ENCODE measurements at places on chromosomes 7 and 10. TPM values are rescaled to one million over a fixed set of nuclear protein-coding genes. Genes with fewer than 3 reads are reported as not detected.

GRCh38 chr7:12540850-12541249, 29.7 kb upstream of the SCIN start:
- no peak for DNase-seq

Gene BMPER
- polyA plus RNA-seq: 0.34 TPM

- DNase-seq: no peak
Measured at GRCh38 chr7:148615085-148615730, 24.6 kb downstream of the C7orf33 start.

DNA sequence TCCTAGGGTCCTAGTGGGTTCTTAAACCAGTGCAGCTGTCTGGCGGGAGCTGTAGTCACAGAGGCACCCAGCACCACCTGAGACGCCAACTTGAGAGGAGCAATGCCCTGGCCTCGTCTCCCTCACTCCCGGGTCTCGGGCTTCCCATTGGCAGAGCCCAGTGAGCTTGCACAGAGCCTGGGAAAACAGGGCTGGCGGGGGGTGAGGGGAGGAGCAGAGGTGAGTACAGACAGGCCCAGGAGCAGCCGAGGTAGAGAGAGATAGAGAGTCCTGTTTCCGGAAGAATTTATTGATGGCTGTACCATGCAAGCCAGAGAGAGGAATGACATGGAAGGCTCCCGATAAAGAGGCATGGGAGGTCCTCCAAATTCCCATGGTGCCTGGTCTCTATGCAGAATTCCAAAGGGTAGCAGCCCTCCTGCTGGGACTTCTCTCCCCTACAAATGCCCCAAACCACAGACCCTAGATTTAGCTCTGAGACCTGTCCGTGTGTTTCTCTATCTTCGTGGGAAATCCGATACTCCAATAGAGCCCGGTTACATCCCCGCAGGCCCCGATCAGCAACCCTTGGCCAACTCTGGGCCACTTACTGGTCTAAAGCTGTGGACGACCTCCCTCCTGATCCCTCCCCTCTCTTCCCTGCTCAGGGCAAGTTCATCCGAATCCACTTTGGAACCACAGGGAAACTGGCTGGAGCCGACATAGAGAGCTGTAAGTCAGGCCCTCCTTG, 20.3 kb upstream of the MYH16 start:
- DNase-seq: no peak

DNA sequence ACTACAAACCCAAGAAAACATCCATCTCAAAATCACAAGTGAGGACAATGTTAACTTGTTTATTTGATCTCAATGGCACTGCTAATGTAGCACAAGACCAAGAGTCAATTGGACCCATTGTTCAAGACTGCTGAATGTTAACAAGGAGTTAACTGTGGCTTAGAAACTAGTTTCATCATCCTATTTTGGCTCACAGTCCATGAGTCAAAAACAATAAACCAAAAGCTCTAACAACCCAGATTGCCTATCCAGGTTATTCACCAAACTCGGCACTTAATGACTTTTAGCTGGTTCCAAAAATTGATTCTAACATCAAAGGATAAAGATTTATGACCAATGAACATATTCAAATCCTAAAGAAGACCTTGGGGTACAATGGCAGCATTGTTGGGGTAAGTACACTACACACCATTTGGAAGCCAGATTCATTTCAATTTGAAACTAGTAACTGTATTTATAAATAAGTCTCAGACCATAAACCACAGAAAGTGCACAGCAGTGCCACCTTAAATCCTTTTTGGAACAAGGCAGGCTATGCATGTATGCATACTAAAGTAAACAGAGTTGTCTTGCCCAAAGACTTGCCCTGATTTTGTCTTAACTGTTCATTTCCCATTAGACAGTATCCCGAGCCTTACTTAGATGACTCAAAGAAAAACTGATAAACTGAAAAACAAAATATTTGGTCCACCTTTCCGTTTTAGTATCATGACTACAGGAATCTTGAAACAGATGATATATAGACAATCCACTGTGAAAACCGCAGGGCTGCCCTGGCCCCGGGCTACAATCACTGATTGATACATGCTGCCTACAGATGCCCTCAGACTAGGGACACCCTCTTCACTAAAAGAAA, 84.5 kb downstream of the SRPK2 start:
- DNase-seq: no peak

DNA sequence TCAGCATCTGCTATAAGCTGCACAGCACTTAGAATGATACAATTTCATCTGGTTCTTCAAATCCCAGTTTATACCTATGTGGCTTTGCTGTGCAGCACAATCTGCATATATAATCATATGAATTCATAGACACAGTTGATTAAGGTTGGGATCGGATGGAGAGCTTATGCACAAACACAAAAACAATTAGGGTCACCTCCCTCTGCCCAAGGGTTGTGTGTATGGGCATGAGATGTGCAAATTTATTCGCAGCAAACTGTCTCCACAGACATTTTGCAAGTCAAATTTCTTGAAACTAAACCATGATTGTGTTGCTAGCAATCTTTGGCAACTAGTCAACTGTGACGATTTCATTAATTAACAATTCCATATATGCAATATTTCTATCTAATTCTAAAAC, 955.7 kb downstream of the SORCS3 start:
- DNase-seq: no peak

GRCh38 chr7:104936546-104936945, 77.5 kb upstream of the KMT2E start:
- DNase-seq: no peak

GRCh38 chr7:30080818-30081217, 52.6 kb downstream of the PLEKHA8 start:
- no peak for DNase-seq

GRCh38 chr10:103666087-103666761, 172.7 kb downstream of the NEURL1 start:
- no peak for DNase-seq

Gene SH3PXD2A
- 16.6 TPM for polyA plus RNA-seq

Gene ACHE
- 0.69 TPM for polyA plus RNA-seq

GRCh38 chr10:421170-421569, 268.3 kb downstream of the DIP2C start:
- no peak for DNase-seq

Gene CPVL
- 118 TPM for polyA plus RNA-seq

- no peak for DNase-seq
Measured at GRCh38 chr7:137018468-137018867, 150.0 kb downstream of the CHRM2 start.

GRCh38 chr10:341081-341740, 206.0 kb downstream of the ZMYND11 start:
- no peak for DNase-seq

GRCh38 chr7:22629056-22629455, 97.9 kb upstream of the IL6 start:
- no peak for DNase-seq

DNA sequence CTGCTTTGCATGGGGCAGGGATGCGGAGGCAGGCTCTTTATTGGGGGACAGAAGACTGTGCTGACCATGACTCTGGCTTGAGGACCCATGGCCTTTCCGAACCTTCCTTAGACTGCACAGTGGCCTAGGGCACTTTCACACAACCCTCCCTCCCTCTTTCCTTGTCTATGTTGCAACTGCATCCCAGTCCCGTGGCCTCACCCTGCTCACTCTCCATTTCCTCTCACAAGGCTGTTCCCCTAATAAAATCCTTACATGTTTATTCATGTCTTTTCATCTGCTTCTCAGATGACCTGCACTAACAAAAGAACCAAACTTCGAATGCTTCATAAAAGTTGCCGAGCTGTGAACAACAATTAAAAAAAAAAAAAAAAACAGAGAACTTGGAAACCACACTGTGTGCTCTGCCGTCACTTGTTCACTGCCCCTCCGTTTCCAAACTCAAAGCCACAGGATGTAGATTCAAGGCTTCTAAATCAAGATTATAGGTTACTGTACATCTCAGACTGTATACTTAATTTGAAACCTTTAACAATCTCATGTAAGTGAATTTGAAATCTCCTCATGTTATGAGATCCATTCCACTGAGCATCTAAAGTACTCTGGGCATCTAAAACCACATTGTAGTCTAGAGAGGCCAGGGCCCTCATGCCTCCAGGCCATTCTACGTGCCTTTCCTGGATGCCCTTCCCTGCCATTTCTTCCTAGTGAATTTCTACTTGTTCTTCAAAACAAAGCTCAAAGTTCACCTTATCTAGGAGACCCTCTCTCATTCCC, 265.9 kb downstream of the SNX13 start:
- no peak for DNase-seq

DNA sequence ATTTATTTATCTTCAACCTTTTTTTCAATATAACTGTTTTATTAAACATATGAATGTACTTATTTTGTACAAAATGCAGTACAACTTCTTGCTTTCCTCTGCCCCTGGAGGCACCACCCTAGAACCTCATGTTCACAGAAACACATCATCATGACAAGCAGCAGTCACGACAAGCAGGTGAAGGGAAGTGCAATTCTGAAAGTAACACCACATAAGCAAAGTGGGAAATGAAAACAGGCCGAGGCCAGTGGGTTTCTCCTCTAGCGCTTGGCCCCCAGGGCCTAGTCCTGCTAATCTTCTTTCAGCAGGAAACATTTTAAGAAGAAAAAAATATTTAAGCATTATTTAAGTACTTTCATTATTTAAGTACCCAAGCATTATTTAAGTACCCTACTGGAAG, 598.1 kb downstream of the SH2D4B start:
- no peak for DNase-seq

DNA sequence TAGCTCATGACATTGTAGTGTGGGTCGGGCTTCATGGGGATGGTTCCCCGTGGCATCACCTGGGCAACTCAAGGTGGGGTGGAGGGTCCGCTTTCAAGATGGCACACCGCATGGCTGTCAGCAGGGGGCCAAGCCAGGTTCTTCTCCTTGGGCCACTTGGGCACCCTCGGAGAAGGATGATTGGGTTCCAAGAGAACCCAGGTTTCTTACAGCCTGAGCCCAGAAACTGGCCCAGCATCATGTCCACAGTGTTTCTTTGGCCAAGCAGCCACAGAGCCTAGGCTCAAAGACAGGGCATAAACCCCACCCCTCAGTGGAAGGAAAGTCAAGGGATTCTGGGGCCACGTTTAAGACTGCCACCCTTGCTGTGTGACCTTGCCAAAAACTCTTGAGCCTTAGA, 110.6 kb downstream of the PTPN20 start:
- no peak for DNase-seq

- DNase-seq: peak; percentile 54
Measured at GRCh38 chr10:93115661-93116383, 42.1 kb downstream of the CYP26A1 start.

DNA sequence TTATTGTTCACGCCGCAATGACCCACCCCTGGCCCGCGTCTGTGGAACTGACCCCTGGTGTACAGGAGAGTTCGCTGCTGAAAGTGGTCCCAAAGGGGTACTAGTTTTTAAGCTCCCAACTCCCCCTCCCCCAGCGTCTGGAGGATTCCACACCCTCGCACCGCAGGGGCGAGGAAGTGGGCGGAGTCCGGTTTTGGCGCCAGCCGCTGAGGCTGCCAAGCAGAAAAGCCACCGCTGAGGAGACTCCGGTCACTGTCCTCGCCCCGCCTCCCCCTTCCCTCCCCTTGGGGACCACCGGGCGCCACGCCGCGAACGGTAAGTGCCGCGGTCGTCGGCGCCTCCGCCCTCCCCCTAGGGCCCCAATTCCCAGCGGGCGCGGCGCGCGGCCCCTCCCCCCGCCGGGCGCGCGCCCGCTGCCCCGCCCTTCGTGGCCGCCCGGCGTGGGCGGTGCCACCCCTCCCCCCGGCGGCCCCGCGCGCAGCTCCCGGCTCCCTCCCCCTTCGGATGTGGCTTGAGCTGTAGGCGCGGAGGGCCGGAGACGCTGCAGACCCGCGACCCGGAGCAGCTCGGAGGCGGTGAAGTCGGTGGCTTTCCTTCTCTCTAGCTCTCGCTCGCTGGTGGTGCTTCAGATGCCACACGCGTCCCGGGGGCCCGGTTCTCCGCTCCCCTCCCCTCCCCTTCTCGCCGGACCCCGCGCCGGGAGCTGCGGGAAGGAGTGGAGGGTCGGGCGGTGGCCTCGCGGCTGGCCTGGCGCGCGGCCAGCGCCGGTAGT, at the start of gene CBX3:
Gene CBX3 (plus strand): TSS at position 499 of the 772 bp plus-strand sequence. CDS start 1,254 bp downstream, outside the sequence.
- DNase-seq: peak; percentile 92

DNA sequence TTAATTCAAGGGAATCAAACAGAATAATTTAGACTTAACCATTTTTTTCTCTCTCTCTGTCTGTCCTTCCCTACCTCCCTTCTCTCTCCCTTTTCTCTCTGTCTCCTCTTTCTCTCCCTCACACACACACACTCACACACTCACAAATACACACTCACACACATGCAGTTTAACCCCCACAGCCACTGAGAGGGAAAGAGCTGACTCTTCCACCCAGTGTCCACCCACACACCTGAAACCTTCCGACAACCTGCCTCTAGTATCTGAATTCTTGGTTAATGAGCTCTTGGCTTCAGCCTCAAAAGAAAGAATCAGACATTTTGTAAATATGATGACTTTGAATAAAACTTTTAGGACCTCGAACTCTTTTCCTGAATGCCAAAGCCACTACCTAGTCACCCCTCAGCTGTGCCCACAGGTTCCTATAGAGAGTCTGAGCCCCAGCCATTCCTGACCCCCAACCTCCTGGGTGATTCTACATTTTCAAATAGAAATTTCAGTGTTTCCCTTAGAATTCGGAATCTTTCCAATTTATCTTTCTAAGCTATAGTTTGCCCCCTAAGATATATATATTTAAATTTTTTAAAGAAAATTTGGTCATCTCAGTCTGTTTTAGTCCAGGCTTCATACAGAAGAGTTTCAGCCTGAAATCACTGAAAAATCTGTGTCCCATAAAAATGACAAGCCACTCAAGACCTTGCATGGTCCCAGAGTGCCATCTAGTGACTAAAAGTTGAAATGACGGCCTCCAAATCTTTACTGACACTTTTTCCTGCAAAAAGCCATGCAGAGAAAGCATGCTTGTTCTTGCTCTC, 202.8 kb downstream of the IPMK start:
- no peak for DNase-seq

GRCh38 chr10:100154666-100155065, 31.2 kb downstream of the ERLIN1 start:
- no peak for DNase-seq

GRCh38 chr10:101466016-101466912, 112.3 kb downstream of the BTRC start:
- DNase-seq: no peak

DNA sequence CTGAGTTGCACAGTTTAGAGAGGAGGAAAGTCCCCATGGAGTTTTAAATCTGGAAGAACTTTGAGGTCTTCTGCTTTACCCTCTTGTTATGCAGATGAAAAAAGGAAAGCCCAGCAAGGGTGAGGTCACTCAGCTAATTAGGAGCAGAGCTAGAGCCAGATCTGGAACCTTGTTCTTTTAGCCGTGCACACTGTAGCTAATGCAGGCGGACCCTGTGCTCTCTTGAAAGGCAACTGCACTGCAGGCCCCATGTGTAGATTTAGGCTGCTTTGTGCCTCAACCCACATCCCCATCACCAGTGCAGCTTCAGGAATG, 63.4 kb downstream of the SYPL1 start:
- no peak for DNase-seq

DNA sequence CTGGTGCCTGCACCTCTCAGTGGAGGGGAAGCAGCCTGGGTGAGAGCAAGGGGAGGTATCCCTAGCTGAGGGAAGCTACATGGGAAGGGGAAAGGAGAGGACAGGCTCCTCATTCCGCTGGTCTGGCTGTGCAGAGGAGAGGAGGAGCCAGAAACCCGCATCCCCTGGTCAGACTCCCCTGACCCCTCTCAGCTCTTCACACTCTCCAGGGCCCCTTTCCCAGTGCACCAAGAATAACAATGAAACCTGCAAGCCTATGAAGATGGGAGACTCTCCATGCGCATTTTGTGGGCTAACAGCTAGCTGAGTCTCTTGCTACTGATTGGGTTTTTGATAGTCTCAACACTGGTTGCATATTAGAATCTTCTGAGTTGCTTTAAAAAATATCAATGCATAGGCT, 319.9 kb upstream of the COBL start:
- DNase-seq: no peak

Gene HMX2
- polyA plus RNA-seq: not detected
